GM12865 (cell line): ENCODE measurements at places on chromosomes 4 and X.

DNA sequence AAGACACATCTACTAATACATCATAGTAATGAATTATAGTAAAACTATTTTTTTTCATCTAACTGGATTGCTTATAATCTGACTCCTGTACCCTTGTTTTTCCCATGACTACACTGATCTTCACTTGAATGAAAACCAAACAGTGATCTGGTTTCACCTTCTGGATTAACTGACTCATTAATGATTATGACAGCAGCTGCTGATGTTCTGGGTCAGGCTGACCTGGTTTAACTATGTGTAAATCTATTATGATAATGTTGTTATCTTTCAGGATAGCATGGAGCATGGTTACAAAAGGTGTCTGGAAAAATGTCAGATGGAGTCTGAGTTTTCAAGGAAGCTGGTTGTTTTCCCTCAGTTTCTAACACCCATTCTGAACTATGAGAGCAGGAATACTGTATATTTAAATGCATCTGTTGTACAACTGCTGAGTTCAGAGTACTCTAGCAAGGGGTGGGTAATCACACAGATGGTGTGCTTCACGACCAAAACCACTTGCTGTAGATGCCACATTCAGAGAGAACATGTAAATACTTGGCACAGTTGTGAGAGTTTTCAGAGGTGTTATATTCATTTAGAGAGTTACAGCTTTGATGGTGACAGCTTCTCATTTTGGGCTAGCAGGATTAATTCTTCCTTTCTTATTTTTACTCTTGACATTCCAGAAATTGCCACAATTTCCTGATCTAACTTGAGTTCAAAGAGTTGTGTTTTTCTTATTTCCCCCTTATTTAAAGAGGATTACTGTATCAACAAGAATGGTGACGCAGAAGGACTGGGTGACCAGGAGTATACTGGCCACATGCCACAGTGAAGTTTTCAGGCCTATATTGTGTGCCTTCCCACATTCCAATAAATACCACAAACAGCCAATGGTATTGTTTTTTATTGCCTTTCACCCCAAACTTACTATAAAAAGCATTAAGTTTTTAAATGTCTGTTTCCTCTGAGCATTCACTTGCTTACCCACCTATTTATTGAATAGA lies 249.7 kb upstream of the TET2 start:
- peak; percentile 59 for DNase-seq

GRCh38 chr4:121950680-121951520 lies 960 bp downstream of the TRPC3 start:
- peak; percentile 15 for DNase-seq

GRCh38 chr4:45121426-45121975 lies 395.1 kb upstream of the GNPDA2 start:
- DNase-seq: no peak

DNA sequence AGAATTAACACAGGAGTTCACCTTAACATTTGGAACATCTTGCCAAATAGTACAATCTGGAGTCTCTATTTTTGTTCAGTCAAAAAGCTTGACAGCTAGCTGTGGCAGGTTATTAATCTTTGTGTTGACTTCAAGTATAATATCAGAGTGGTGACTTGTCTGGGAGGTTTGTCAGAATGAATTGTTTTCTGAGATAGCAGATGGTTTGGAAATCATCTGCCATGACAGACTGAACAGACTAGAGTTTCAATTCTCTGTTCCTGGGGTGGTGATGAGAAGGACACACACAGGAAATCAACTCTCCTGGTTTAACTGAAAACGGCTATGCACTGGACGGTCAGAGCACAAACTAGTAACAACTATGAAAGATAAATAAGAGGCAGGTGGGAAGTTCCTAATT lies 203.3 kb upstream of the EMCN start:
- DNase-seq: peak; percentile 67
